Fibroblast of skin of back (primary cell): ENCODE measurements at places on chromosomes 2 and 18.

DNA sequence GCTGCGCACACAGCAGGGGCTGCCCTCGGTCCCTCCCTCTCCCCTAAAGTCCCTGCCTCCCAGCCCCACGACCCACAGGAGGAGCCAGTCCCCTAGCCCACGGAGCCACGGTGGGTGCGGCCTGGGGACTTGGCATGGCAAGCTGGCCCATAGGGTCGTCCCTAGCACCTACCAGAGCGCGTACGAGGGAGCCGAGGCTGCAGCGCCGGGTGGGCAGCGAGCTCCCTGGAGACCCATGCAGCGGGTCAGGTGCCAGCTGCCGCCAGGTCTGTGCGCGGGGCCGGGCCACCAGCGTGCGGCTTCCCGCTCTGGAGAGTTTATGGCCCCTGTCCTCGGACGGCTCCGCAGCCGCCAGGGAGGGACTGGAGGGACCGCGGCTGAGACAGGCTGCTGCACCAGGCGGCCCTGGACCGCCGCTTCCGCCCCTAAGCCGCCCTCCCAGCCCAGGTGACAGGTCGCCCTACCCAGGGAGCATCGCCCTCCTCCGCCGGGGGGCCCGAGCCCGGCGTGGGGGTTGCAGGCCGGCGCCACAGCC, 273.6 kb downstream of the CCDC74A start:
- no peak for DNase-seq

- no peak for DNase-seq
Observed at GRCh38 chr2:206700156-206700555, 18.0 kb downstream of the DYTN start.

GRCh38 chr2:186424265-186424664, 61.8 kb upstream of the ZC3H15 start:
- no peak for DNase-seq

DNA sequence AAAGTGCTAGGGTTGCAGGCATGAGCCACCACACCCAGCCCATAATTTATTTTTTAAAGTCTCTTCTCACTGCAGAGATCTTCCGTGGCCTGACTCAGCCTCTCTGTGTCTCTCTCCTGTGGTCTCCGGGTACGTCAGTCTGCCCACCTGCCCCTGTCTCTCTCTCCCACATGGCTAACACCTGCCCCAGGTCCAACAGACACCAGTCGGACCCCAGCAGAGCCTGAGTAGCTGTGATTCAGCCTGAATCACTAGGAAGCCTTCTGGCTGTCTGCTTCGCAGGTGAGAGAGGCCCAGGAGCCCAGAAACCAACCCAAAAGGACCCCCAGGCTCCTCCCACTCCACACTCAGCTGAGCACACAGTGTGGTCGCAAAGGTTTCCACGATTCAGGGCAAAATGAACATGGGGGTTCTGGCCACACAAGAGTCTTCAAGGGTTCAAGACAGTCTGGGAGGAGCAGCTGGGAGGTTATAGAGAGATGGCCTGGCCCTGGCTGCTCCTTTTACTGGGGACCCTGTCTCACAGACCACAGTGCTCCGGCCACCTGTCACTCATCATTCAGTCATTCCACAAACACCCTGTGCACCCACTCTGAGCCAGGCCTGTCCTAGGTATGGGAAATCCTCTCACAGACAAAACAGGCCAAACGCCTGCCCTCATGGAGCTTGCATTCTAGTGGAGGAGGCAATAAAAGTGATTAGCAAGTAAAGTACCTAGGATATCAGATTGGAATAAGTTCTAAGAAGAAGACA, 8.6 kb downstream of the RUFY4 start:
- no peak for DNase-seq

DNA sequence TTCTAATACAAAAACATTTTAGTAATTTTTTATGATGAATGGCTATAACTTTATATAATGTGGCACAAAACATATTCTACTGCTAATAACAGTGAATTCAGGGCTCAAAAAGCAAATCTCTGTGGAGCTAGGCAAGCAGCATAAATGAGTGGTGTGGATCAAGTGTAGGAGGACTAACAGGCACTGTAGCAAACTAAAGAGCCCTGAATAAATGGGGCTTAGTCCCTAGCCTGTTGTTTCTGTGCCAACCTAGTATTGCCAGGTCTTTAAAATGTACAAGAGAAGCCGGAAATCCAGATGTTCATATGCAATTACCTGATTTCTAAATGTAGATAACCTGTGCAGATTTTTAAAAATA, 18.5 kb downstream of the REL start:
- no peak for DNase-seq

GRCh38 chr18:47081578-47081977, 46.2 kb upstream of the ELOA2 start:
- no peak for DNase-seq

DNA sequence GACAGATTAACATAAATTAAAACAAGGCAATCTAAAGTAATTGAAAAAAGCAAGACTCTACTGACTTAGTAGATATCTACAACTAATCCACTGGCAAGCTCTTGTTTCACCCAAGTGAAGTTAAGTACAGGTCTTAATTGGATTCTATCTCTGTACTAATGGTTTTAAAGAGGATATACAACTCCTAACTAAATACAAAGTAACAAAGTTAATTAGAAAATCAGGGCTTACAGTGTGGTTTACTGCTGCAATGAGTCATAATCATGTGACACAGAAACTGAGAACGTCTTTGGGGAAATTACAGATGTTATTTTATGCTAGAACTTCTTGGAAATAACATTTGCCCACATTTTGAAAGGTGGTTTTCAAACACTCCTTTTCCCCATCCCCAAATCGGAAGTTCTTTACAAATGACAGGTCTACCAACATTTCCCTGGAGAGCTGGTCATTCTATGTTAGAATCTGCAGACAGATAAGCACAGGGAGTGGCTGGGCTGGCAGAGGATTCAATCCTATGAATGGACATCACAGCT, 245.3 kb downstream of the STK39 start:
- DNase-seq, result peak; percentile 37

DNA sequence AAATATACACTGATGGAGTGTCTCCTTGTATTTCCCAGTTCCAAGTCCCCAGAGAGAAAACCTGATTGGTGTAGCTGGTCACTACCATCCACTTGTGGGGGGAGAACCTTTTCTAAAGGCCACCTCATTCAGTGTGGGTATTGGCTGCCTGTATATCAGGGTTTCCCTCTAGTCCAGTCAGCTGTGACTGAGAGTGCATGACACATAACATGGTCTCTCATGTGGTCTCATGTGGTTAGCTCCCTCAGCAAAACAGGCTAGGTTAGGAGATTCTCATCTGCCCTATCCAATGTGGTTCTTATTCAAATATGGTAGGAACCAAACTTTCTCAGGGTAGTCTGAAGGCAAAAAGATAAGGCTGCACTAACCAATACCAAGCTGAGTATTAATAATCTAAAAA, 4.1 kb upstream of the GORASP2 start:
- DNase-seq, result no peak

DNA sequence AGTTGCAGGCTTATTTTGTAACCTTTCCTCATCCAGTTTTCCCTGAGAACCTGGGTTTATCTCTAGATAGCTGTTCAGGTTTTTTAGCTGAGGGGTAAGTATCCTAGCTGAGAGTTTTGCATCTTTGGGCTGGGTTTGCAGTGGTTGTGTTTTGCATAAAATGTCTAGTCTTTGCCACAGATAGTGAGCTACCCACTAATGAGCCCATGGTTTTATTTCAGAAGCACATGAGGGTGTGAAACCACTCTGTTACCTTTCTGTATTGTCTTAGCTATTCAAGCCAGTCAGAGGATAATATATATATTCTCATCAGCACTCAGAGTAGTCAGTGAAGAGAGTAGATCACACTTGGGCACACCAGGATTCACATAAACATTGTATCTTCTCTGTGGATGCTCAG, 24.6 kb upstream of the TXNDC2 start:
- DNase-seq, result no peak

GRCh38 chr2:115650827-115651226, 1208.4 kb downstream of the DPP10 start:
- no peak for DNase-seq

GRCh38 chr2:233349005-233349998, 5.0 kb upstream of the DGKD start:
- no peak for DNase-seq

DNA sequence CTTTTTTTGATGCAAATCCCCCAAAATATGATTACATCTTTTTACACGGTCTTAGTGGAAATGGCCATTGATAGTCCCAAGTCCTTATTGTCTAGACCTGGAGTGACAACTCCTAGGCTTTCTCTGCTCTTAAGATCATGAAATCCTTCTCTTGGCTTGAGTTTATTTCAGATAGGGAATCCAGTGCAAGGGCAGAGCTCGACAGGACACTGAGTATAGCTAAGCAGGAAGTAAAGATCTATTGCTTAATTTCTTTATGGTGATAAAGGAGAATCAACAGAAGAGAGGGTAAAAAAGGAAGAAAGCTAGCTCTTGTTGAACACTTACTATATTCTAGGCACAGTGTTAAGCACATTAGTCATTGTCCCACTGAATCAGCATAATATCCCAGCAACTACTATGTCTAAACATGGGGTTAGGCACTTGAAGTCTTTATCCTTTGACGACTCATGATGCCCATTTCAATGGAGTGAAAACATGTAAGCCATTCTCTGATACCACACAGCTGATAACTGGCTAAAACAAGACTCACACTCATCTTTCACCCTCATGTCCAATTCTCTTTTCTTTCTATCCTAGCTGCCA, 74.1 kb upstream of the LRATD1 start:
- no peak for DNase-seq

- no peak for DNase-seq
Observed at GRCh38 chr2:231671270-231672050, 36.9 kb upstream of the PTMA start.

DNA sequence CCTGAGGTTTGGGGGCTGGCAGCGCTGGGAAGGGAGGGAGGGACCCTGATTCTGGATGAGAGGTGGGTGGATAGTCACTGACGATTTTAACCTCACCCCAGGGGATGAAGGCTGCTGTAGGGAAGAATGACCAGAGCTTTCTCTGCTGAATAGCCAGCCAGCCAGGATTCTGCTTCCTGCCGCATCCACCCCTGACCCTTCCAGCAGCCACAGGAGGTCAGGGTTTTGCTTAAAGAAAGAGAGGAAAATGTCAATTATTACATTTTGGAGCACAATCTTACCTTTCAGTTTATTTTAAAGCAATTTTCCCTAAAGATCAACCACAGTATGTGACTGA, 217.7 kb downstream of the GBX2 start:
- no peak for DNase-seq

DNA sequence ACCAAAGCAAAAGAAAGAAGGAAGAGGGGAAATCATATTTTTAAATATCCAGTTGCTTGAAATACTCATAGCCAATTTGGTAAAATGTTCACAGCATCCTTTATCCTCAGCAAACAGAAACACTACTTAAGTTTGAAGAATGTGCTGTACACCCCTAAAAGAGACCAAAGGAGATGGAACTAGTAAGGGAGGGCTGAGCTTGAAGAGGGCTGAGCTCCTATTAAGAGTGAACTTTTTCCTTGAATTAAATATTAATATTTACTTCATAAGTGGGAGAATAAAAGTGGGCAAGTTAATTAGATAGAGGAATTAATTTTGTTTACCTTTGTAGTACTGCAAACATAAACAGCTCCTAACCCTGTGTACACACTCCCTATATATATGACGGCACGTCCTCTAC, 7.0 kb downstream of the EVX2 start:
- no peak for DNase-seq

DNA sequence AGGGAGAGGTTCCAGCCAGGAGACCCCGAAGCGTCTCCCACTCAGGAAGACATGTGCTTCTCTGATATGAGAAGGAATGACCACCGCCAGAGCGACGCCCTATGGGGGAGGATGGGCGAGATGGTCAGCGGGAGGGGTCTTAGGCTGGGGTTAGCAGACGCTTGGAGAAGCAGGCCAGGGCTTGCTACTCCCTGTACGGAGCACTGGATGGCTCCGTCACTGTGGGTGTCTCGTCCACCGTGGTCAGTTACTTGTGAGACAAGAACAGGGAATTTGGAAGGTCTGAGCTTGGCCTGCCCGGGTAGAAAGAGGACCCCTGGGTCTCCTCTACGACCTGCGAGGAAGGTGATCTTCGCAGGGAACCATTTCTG, 39.8 kb downstream of the TMEM18 start:
- DNase-seq, result no peak

GRCh38 chr2:168589236-168590211, 133.5 kb downstream of the CERS6 start:
- DNase-seq, result no peak

- DNase-seq, result peak; percentile 92
Observed at GRCh38 chr18:55321265-55322177, 266.5 kb downstream of the TCF4 start.

DNA sequence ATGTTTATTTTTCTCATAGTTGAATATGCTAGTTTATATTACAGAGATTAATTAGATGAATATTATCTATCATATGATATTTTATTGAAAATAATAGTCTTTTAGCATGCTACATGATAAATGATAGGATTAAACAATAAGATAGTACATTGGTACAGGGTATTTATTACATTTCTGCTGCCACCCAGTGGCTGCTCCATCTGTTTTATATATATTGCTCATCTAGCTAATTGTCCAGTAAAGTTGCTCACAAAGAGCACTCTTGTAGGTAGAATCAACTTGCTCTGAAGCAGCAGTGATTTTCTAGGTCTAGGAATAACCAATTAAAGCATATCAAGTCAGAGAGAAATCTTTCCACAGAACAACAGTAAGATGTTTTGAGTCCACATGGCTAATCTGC, 183.3 kb downstream of the ASXL3 start:
- DNase-seq, result peak; percentile 30

GRCh38 chr2:175626796-175627195, 375.3 kb downstream of the LNPK start:
- DNase-seq, result no peak

DNA sequence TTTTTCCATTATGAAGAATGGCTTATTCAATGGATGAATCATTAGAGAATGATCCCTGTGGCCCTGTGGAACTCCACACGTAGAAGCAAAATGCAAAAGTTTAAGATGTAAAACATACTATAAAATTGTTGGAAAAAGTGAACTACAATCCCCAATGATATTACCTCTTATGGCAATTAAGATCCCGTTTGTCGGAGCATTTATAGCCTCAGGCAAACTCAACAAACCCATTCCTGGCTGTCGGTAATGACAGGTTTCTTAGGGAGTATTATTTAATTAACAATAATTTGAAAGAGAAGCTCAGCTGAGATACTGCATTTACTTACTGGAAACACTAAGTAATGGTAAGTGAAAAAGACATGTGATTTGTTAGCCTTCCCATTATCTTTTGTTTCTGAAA, 138.3 kb downstream of the CDH20 start:
- DNase-seq, result peak; percentile 4

DNA sequence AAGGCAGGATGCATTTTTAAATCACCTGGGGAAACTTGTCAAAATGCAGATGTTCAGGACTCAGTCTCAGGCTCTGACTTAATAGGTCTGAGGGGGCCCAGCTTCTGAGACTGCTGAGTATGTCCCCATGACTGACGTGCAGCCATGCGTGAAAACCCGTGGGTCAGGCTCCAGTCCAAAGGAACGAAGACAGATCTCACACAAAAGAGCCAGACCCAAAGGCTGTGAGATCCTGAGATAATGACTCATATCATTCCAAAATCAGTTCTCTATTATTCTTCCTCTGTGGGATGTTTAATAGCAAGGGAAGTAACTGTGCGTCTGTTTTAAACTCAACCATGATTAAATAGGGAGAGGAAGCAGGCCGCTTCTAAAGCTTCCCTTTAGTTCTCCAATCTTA, 107.4 kb upstream of the ACAA2 start:
- DNase-seq, result peak; percentile 72

- no peak for DNase-seq
Observed at GRCh38 chr2:141711627-141712026, 419.2 kb downstream of the LRP1B start.
